ENCODE measurements at places on chromosomes 16 and 17.

DNA sequence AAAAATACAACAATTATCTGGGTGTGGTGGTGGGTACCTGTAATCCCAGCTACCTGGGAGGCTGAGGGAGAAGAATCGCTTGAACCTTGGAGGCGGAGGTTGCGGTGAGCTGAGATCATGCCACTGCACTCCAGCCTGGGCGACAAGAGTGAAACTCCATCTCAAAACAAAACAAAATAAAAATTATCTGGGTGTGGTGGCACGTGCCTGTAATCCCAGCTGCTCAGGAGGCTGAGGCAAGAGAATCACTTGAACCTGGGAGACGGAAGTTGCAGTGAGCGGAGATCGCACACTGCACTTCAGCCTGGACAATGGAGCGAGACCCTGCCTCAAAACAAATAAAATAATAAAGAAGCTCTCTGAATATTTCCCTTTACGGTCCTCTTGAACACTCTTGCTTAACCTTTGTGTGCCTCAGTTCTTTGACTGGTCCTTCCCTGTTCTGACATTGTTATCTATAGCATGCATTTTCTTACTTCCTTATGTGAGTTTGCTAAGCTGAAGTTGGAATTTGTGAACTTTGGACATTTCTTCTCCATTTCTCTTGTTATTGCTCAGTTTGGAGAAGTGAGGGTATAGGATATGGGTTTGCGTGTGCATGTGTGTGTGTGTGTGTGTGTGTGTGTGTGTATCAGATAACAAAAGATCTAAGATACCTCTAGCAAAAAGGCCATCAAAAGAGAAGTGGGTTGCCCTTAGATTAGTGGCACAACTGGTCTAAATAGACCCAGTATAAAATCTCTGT is 29.7 kb upstream of the WSB1 start:
- no peak for DNase-seq

- DNase-seq, result no peak
These were observed 28.0 kb downstream of the FZD2 start for GRCh38 chr17:44585315-44585714.

- DNase-seq, result no peak
These were observed 86.3 kb upstream of the TOX3 start for GRCh38 chr16:52633230-52633629.

DNA sequence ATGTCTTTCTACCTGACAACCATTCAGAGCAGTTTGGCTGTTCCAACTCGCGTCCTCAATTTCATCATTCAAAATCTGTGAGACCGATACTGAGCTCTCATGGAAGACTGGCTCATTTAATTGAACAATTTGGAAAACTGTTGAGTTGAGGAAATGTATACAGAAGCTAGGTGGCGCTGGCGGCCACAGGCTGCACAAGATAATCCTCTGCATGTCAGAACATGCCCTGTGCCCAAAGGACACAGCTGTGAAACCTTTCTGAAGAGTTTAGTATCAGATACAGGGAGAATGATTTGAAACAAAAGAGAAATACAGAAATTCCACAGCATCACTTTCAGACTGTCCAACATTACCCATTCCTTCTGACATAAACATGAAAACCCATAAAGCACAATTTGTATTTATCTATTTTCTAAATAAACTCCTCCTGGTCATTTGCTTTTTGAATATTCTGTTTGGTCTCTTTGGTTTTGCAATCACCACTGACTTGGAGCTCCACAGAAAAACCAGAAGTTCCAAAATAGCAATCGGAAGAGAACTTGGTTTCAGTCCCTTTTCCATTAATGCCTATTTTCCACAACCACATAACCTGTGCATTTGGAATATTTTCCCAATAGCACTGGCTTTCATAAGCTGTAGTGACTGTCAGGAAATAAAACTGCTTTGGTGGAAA is 192.8 kb downstream of the MAP2K6 start:
- peak; percentile 80 for DNase-seq

- no peak for DNase-seq
These were observed 43.2 kb downstream of the RNF213 start for GRCh38 chr17:80303824-80304223.

Measured in fibroblast of skin of abdomen (primary cell).